ENCODE measurements at places on chromosomes 16 and 17.

GRCh38 chr17:81902653-81903414, 796 bp downstream of the NPB start:
- no peak for DNase-seq
- peaks cover 27% of the 10 kb centered on the region for H3K4me1 ChIP-seq
- no peak overlapping the region for H3K4me3 ChIP-seq
- no peak overlapping the region for H3K27ac ChIP-seq

DNA sequence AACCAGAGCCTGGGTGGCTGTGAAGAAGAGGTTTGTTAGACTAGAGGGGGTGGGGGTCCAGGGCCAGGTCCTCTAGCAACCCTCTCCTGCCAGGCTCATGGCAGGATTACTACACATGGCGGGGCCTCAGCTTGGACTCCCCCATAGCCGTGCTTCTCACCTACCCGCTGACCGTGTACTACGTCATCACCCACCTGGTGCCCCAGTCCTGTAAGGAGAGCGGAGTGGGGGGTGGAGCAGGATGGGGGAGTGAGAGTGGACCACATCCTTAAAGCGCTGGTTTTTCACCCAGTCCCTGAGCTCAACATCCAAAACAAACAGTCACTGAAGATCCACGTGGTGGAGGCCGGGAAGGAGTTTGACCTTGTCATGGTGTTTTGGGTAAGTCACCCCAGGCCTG, 4.2 kb upstream of the CXCL16 start:
- no peaks in the 10 kb centered on the region for H3K36me3 ChIP-seq
- no peak overlapping the region for H3K27ac ChIP-seq
- H3K4me3 ChIP-seq = no peak overlapping the region
- H3K27me3 ChIP-seq = peaks cover 48% of the 10 kb centered on the region
- DNase-seq = no peak

GRCh38 chr17:15966879-15967248, 21.9 kb downstream of the ADORA2B start:
- H3K4me1 ChIP-seq = peaks cover 48% of the 10 kb centered on the region
- H3K27ac ChIP-seq = peak overlapping the region; percentile 49
- DNase-seq = no peak
- no peak overlapping the region for H3K4me3 ChIP-seq

DNA sequence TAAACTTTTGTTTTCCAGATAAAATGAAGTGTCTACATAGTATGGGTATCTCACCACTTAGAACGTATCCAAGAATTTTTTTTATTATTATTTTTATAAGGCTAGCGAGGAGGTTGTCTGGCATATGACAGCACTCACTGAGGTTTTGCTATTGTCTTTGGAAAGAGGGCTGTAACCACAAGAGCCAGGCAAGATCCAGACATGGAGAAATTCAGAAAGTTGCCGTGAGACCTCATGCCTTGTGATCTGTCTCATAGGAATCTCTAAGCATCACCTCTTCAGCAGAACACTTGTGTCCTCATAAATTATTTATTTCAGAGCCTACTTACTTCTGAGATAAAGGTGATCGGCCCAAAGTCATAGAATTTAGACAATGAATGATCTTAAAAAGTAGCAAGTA, 410.8 kb downstream of the CDH11 start:
- DNase-seq = peak; percentile 99
- H3K36me3 ChIP-seq = no peaks in the 10 kb centered on the region
- H3K4me1 ChIP-seq = peaks cover 11% of the 10 kb centered on the region
- H3K4me3 ChIP-seq = no peak overlapping the region
- H3K27ac ChIP-seq = peak overlapping the region; percentile 85
- no peaks in the 10 kb centered on the region for H3K27me3 ChIP-seq

GRCh38 chr17:64092113-64092512, 37.8 kb downstream of the ERN1 start:
- no peak for DNase-seq
- H3K27me3 ChIP-seq = no peaks in the 10 kb centered on the region
- H3K4me3 ChIP-seq = no peak overlapping the region
- H3K27ac ChIP-seq = no peak overlapping the region

GRCh38 chr16:50213939-50214519, 52.3 kb upstream of the ADCY7 start:
- no peaks in the 10 kb centered on the region for H3K27me3 ChIP-seq
- H3K36me3 ChIP-seq = peaks cover 16% of the 10 kb centered on the region
- no peak for DNase-seq
- H3K4me3 ChIP-seq = no peak overlapping the region
- H3K27ac ChIP-seq = no peak overlapping the region

GRCh38 chr17:82776454-82776853, 24.6 kb downstream of the TBCD start:
- no peaks in the 10 kb centered on the region for H3K4me1 ChIP-seq
- no peak overlapping the region for H3K4me3 ChIP-seq
- peaks cover 3% of the 10 kb centered on the region for H3K36me3 ChIP-seq
- H3K27ac ChIP-seq = no peak overlapping the region
- DNase-seq = no peak

DNA sequence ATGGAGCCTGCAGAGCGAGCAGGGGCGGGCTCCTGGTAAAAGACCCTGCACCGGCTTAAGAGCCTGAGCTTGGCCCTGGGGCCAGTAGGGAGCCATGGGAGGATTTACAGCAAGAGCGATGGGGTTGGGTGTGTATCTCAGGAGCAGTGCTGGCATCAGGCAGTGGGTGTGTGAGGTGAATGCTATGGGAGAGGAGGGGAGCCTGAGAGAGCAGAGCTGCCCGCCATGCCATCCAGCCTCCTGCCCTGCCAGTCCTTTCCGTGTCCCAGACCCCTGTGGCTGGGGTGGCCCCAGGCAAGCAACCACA, 23.3 kb downstream of the FAM83G start:
- H3K36me3 ChIP-seq = peaks cover 7% of the 10 kb centered on the region
- peaks cover 26% of the 10 kb centered on the region for H3K4me1 ChIP-seq
- H3K4me3 ChIP-seq = no peak overlapping the region
- DNase-seq = no peak
- peak overlapping the region; percentile 81 for H3K27ac ChIP-seq
- H3K27me3 ChIP-seq = no peaks in the 10 kb centered on the region

- H3K27me3 ChIP-seq = no peaks in the 10 kb centered on the region
- peak overlapping the region; percentile 94 for H3K27ac ChIP-seq
- peak overlapping the region; percentile 90 for H3K4me3 ChIP-seq
- DNase-seq = peak; percentile 58
- peaks cover 13% of the 10 kb centered on the region for H3K4me1 ChIP-seq
Observed at GRCh38 chr16:71894229-71894920, 956 bp upstream of the IST1 start.

Measured in astrocyte (in vitro differentiated cells and primary cell).